ENCODE measurements at places on chromosomes 11 and 22. TPM values are rescaled to one million over a fixed set of nuclear protein-coding genes. Genes with fewer than 3 reads are reported as not detected.

Gene DEUP1
- total RNA-seq: not detected

Gene RBM4B
- 14.5 TPM for total RNA-seq

Gene TMEM179B
- 98.6 TPM for total RNA-seq

Gene CCDC89
- total RNA-seq: 2.7 TPM

Gene CD44
- 307 TPM for total RNA-seq

Gene TRIM49B
- not detected for total RNA-seq

Gene SSTR3
- under 0.01 TPM for total RNA-seq

Gene RASGRP2
- total RNA-seq: 4.4 TPM

Gene ADSL
- total RNA-seq: 138 TPM

Gene TIGD3
- not detected for total RNA-seq

Gene OR6T1
- total RNA-seq: not detected

Gene TPBGL
- total RNA-seq: not detected

Data from epithelial cell of alveolus of lung (primary cell).